ENCODE measurements at places on chromosomes 4 and X. TPM values are rescaled to one million over a fixed set of nuclear protein-coding genes. Genes with fewer than 3 reads are reported as not detected.
A peak's percentile ranks its signal among the peaks of the same experiment; 100 is the strongest.

GRCh38 chr4:182908124-182908523 is 9.1 kb downstream of the DCTD start:
- H3K27me3 ChIP-seq, result no peaks in the 10 kb centered on the region
- no peak overlapping the region for H3K4me3 ChIP-seq
- no peak overlapping the region for H3K27ac ChIP-seq
- no peak for DNase-seq
- no peaks in the 10 kb centered on the region for H3K4me1 ChIP-seq

DNA sequence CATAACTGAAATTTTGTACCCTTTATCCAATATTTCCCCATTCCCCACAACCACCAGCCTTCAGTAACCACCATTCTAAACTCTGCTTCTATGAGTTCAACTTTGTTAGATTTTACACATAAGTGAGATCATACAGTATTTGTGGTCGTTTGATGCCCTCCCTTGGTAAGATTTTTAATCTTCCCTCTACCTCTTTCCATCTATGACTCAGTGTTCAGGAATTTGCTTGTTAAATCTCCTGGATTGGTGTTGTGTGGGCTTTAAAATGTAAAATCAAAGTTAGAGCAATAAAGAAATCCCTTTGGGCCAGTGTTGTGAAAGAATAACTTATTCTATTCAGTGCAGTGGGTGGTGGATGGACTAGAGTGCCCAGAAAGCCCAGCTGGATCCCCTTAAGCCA is 37.4 kb downstream of the SLC16A2 start:
- no peaks in the 10 kb centered on the region for H3K4me1 ChIP-seq
- no peaks in the 10 kb centered on the region for H3K36me3 ChIP-seq
- no peaks in the 10 kb centered on the region for H3K27me3 ChIP-seq
- H3K27ac ChIP-seq, result no peak overlapping the region
- H3K4me3 ChIP-seq, result no peak overlapping the region
- no peak for DNase-seq

GRCh38 chr4:169756971-169757574 is 671 bp downstream of the HPF1 start:
- no peaks in the 10 kb centered on the region for H3K27me3 ChIP-seq
- H3K36me3 ChIP-seq, result no peaks in the 10 kb centered on the region
- peak overlapping the region; percentile 63 for H3K27ac ChIP-seq
- no peak for DNase-seq

DNA sequence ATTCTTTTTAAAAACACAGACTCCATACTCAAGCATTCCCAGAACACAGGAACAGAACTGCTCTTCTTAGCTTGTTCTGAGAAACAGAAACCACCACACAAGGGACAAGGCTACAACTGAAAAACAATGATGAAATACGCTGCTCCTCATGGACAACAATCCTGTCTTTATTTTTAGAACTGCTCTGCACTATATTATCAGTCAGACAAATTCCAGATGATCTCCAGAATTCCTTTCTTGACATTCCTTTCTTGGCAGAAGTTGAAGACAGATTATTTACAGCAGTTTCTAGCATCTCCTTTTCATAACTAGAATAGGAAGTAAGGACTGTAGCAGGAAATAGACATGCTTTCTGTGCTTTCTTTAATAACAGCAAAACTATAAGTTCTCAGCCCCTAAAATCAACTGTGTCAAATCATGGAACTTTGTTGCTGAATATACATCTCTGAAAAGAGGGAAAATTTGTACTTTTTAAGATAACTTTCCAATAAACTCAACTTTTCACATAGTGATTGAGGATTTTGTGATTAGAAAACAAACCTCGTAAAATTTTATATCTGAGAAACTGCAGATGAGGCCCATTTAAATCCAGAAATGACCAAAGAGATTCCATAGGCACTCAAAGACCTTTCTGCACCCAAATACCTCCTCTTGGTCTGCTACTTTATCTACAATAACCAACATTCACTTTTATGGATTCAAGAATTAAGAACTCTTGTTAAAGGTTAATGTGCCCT is 35.9 kb downstream of the ANTXR2 start:
- H3K4me1 ChIP-seq, result peaks cover 12% of the 10 kb centered on the region
- peak overlapping the region; percentile 51 for H3K27ac ChIP-seq
- no peak overlapping the region for H3K4me3 ChIP-seq
- H3K36me3 ChIP-seq, result no peaks in the 10 kb centered on the region

GRCh38 chr4:61427818-61428495 is 227.8 kb downstream of the ADGRL3 start:
- no peak overlapping the region for H3K27ac ChIP-seq
- H3K36me3 ChIP-seq, result no peaks in the 10 kb centered on the region
- no peaks in the 10 kb centered on the region for H3K4me1 ChIP-seq
- DNase-seq, result no peak
- H3K27me3 ChIP-seq, result no peaks in the 10 kb centered on the region
- no peak overlapping the region for H3K4me3 ChIP-seq

- no peak for DNase-seq
- no peak overlapping the region for H3K4me3 ChIP-seq
- no peaks in the 10 kb centered on the region for H3K36me3 ChIP-seq
- no peak overlapping the region for H3K27ac ChIP-seq
These were observed 702.3 kb downstream of the TRIML1 start for GRCh38 chr4:188841523-188841922.

GPR173 gene
- 0.07 TPM for total RNA-seq

SGMS2 gene
- 33.0 TPM for total RNA-seq

GPC3 gene
- 5.8 TPM for total RNA-seq

NALF2 gene
- total RNA-seq, result not detected
